ENCODE measurements at places on chromosomes 7 and 10.

- DNase-seq, result no peak
Observed at GRCh38 chr10:61330669-61331068, 122.5 kb downstream of the TMEM26 start.

- no peak for DNase-seq
Observed at GRCh38 chr10:130020651-130021382, 56.7 kb upstream of the EBF3 start.

DNA sequence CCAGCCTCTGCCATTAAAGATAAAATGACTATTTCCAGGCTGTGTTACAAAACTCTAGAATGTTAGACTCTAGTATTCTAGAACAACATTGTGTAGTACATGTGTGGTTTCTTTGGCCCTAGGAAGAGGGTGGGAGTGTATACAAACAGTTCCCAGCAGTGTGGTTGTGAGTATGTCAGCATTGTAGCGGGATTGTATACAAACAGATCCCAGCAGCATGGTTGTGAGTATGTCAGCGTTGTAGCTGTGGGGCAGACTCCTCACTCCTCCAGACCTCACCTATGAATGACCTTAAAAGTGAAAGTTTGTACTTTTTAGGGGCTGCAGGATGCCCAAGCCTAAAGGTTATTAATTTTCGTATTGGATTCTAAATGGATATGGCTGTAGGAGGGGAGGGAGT lies 6.9 kb upstream of the ACSL5 start:
- DNase-seq, result no peak

- DNase-seq, result no peak
Observed at GRCh38 chr10:113907166-113907565, 52.7 kb downstream of the NHLRC2 start.

DNA sequence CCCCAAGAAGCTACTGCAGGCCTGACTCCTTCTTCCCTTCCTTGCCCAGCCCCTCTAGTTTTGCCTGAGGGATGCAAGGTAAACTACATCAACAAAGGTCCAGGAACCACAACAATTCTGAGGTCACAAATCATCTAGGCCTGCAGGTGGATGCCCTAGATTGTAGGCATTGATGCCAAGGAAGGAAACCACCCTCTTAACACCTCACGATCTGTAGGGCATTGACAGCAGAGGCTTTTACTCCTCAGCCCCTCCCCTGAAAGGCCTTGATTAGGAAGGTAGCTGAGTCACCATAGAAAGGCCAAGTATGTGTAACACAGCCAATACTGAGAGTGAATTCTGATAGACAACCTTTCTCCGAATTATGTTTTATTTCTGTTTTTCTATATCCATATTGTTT lies 46.7 kb upstream of the FAM3C start:
- DNase-seq, result no peak

DNA sequence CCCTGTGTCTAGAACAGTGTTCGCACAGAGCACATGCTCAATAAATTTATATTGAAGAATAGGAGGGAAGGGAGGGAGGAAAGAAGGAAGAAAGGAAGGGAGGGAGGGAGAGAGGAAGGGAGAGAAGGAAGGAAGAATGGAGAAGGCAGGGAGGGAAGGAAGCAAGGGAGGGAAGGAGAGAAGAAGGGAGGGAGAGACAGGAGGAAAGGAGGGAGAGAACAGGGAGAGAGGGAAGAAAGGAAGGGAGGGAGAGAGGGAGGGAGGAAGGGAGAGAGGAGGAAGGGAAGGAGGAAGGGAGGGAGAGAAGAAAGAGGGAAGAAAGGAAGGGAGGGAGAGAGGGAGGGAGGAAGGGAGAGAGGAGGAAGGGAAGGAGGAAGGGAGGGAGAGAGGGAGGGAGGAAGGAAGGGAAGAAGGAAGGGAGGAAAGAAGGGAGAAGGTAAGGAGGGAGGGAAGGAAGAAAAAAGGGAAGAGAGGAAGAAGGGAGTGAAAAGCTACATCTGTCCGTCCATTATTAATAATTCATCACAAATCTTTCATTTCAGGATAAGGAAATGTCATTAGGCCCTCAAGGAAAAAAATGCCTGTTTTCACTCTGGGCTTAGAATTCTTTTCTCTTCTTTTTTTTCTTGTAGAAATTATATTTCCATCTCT lies 79.7 kb downstream of the GRK5 start:
- no peak for DNase-seq

DNA sequence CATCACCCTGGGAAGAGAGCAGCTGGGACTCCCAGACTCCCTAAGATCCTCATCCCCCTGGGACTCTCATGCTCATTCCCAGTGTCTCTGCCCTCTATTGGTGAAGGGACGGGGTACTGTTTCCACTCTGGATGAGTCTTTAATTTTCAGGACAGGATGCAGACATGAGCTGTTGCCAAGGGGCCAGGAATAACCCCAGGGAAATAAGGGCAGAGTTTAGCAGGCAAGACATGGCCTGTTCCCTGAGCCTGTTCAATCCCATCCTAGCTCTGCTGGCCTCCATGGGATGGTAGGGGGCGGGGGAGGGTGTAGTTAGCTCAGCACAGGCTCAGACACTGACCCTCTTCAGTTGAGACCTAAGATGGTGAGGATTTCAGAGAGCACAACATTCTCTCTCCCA lies 14.0 kb downstream of the C10orf105 start:
- DNase-seq, result no peak

GRCh38 chr10:26485150-26485941 lies 47.2 kb downstream of the APBB1IP start:
- DNase-seq, result no peak

DNA sequence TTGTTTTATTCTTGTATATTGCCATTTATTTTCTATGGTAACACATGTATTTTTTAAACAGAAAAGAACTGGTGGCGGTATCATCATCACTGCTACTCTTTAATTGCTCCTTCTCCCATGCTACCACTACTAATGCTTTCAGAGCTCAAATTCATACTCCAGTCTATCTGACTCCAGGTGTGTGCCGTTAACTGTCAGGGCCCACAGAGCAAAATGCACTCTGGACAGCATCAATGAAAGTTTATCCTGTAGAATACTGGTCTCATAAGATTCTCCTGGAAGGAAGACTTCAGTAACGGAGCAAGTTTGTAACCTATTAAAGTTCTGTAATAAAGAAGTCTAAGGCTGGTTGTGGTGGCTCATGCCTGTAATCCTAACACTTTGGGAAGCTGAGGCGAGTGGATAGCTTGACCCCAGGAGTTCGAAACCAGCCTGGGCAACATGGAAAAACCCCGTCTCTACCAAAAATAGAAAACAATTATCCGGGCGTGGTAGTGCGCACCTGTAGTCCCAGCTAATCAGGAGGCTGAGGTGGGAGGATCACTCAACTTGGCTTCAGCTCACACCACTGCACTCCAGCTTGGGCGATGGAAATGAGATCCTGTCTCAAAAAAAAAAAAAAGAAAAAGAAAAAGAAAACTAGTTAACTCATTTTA lies 18.4 kb downstream of the ZNRF2 start:
- no peak for DNase-seq

All from activated T-helper 1 cell treated with anti-CD3 and anti-CD28 coated beads, Interleukin-2, amount 50 U/mL, for 16 hours (primary cell).